Frontal cortex (tissue), 4 donors: ENCODE measurements at places on chromosomes 13 and 19.
A peak's percentile ranks its signal among the peaks of the same experiment; 100 is the strongest.

- no peak for DNase-seq
Measured at GRCh38 chr13:109719962-109720646, 66.3 kb downstream of the IRS2 start.

DNA sequence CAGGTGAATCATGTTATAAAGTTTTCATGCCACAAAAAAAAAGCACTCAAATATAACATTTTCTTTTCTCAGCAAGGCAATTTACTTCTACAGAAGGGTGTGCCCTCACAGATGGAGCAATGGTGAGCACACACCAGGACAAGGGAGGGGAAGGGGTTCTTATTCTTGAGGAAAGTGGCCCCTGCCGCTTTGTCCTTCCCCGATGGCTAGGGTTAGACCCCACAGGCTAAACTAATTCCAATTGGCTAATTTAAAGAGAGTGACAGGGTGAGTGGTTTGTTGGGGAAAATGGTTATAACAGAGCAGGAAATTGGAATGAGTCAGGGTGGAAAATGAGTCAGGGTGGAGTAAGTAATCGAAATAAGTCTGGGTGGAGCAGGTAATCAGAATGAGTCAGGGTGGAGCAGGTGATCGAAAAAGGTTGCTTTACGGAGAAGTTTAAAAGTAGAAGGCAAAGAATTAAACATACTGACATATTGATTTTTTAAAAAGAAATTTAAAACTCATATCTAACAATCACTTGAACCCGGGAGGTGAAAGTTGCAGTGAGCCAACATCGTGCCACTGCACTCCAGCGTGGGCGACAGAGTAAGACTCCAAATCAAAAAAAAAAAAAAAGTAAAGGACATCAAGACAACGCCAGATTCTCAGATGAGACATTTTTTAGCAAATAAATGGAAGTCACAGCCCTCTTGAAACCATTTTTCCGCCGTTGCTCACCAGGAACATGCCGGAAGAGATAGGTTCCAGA, 813 bp downstream of the ZNF562 start:
- DNase-seq = no peak

GRCh38 chr19:20558011-20558410, 7.6 kb downstream of the ZNF737 start:
- DNase-seq = no peak

GRCh38 chr13:106534639-106535551, 567 bp downstream of the EFNB2 start:
- DNase-seq = peak; percentile 57

- no peak for DNase-seq
Measured at GRCh38 chr19:13025819-13026456, 30.7 kb downstream of the NFIX start.

DNA sequence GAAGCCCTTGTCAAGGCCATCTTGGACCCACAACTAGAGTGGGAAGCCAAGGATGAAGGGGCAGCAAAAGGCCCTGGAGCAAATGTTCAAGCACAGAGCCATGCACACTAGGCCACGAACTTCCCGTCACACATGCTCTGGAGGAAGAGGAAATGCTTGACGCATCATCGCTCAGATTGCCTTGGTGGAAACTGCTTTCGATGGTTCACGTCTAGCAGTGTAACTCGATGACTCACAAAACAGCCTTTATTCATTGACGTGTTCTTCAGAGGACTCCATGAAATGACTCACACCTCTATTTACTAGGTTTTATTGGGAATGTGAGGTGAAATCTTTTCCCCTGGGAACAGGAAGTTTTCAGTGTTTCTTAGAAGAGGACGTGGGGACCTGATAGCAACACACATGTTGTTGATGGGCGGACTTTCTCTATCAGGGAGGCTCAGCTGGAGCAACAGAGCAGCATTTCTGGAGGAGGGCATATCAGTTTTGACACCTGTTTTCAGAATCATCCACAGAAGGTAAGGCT, 79.8 kb upstream of the FLT1 start:
- DNase-seq = no peak

DNA sequence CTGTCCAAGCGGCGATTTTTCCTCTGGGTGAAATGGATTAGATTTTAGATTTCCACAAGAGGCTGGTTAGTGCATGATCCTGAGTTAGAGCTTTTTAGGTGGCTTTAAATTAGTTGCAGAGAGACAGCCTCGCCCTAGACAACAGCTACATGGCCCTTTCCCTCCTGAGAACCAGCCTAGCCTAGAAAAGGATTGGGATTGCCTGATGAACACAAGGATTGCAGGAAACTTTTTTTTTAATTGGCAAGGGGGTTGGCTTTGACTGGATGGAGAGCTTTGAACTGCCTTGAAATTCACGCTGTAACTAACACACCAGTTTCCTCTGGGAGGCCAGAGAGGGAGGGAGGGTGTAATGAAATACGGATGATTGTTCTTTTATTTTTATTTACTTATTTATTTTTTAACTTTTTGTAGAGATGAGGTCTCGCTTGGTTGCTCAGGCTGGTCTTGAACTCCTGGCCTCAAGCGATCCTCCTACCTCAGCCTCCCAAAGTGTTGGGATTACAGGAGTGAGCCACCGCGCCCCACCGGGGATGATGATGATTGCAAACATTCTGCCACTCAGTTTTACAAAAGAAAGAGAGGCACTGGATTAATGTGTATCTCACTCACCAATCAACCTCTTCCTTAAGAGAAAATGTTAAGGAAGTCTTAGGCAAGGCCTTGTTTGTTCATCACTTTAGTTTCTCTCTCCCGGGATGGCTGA, 1.9 kb downstream of the LDLR start:
- no peak for DNase-seq

- DNase-seq = no peak
Measured at GRCh38 chr13:42149136-42149535, 100.7 kb downstream of the DGKH start.
